ENCODE measurements at places on chromosomes 3 and 15.

DNA sequence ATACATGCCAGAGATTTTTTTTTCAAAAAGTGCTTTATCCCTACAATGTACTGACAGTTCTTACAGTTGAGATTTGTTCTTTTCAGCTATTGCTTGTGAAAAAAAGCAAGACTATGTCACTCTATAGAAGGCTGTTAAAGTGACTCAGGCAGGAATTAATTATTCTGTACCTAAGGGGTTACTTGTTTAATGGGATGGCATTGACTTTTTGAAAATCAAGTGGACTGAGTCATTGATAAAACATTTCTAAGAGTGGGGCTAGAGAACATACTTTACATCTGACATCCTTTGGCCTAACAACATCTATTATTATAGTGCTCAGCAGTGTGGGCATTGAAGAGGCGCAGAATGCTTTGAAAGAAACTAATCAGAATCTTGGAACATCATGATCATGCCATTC, 34.3 kb downstream of the INTS14 start:
- DNase-seq = no peak

- no peak for DNase-seq
Measured at GRCh38 chr3:165817160-165817709, 20.0 kb downstream of the BCHE start.

- DNase-seq = no peak
Measured at GRCh38 chr3:133014325-133014724, 23.9 kb upstream of the TMEM108 start.

DNA sequence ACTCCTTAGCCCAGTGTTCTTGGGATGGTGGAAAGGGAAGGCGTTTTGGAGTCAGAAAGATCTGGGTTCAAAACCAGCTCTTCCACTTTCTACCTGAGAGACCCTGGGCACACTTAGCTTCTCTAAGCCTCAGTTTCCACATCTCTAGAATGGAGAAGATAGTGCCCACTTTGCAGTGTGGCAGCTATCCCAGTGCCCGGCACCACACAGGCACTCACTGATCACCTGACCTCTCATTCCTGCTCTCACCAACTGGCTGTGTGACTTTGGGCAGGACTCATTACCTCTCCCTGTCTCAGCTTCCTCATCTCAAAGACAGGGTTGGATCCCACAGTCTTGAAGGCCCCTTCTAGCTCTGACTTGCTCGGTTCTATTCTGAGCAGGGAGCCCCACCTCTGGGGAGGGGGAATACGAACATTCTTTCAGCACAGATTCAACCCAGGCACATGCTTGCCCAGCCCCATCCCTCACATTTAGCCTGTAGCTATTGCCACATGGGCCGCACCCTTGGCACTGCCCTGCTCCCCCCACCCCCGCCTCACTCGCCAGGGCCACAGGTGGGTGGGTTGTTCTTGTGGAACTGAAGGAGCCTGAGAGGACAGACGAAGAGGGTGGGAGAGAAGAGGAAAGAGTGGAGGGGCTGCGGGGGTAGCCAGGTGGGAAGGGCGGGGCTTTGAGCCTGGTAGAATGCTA, 39.2 kb downstream of the EPHB3 start:
- no peak for DNase-seq

DNA sequence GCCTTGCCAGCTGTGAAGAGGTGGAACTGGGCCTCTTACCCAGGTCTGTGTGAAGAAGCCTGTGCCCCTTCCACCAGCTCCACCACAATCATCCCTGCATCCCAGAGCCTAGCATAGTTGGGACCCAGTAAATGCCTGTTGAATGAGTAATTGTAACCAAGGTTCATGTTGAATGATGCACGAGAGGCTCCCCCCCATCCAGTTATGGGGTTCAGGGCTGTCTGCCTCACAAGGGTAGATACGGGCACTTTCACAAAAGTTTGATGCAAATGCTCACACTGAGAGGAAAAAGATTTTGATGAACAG, 29.5 kb upstream of the TSEN2 start:
- no peak for DNase-seq

DNA sequence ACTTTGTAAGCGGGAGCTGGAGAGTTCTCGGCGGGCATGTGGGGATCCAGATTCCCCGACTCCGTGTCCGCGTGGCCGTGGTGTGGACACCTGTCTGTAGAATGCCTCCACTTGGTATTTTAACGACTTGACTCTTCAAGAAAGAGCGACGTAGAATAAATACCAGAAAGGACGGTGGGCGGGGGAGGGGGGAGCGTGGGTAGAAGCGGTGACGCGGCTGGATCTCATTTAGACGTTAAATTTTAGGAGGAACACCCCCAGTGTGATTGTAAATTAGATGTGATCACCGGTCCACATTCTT, 620 bp upstream of the PYGO1 start:
- no peak for DNase-seq

- DNase-seq = no peak
Measured at GRCh38 chr3:52298149-52299098, 10.8 kb downstream of the GLYCTK start.

DNA sequence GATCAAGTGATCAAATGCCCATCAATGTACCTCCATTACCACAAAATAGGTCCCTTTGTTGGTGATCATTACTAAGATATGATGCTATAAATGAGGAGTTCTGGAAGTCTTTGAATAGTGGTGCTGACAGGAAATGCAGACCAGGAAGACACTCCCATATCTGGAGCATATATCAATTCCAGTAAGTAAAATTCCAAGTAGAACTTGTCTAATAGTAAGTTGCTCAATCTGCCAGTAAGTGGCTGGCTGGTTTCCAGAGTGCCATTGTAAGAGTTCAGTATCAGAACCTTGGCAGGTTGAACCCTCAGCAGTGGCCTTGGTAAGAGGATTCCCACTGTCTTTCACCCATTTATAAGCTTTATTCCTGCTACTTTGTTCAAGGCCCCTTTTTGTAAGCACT, 379.9 kb upstream of the RBMS3 start:
- no peak for DNase-seq

DNA sequence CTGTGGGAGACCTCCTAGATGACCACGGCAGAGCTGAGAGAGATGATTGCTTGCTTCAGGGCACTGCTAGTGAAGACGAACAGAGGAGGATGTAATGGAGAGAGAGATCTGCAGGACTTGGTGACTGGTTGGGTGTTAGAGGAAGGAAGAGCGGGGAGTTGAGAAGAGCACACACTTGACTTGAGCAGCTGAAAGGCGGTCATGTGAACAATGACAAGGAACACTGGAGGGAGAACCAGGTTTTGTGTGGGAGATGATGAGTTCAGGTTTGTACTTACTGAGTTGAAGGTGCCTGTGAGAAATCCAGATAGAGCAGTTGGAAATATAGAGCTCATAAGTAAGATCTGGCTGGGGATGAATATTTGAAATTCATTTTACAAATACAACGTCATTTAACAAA, 40.3 kb downstream of the CDAN1 start:
- no peak for DNase-seq

- peak; percentile 42 for DNase-seq
Measured at GRCh38 chr3:50050361-50050760, 38.4 kb upstream of the RBM5 start.

- DNase-seq = no peak
Measured at GRCh38 chr3:197320582-197320981, 22.2 kb upstream of the DLG1 start.
